Karpas-422 (cell line): ENCODE measurements at places on chromosomes 12 and 14.

- no peaks in the 10 kb centered on the region for H3K4me1 ChIP-seq
- H3K36me3 ChIP-seq: no peaks in the 10 kb centered on the region
- no peak overlapping the region for H3K4me3 ChIP-seq
- no peaks in the 10 kb centered on the region for H3K27me3 ChIP-seq
- no peak overlapping the region for H3K27ac ChIP-seq
Observed at GRCh38 chr14:92223025-92223424, 99.9 kb upstream of the SLC24A4 start.

DNA sequence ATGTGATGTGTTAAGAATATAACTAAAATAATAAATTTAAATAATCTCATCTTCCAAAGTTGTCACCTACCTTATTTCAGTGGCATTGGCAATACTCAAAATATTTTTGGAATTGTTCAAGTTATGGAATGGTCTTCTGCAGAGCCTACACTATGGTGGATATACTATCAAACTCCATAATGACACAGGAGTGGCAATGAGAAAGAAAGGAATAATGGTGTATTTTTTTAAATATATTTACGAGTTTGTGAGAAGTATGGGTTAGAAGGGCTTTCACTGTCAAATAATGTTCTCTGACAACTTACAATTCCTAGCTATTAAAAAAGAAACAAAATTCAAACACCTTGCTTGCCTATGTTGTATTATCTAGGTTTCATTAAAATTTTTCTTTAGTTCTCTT lies 38.1 kb downstream of the HEATR5A start:
- no peaks in the 10 kb centered on the region for H3K27me3 ChIP-seq
- H3K36me3 ChIP-seq: peaks cover 46% of the 10 kb centered on the region; the same call in 1 of the 2 replicates
- no peak overlapping the region for H3K27ac ChIP-seq
- no peak overlapping the region for H3K4me3 ChIP-seq
- H3K4me1 ChIP-seq: no peaks in the 10 kb centered on the region

DNA sequence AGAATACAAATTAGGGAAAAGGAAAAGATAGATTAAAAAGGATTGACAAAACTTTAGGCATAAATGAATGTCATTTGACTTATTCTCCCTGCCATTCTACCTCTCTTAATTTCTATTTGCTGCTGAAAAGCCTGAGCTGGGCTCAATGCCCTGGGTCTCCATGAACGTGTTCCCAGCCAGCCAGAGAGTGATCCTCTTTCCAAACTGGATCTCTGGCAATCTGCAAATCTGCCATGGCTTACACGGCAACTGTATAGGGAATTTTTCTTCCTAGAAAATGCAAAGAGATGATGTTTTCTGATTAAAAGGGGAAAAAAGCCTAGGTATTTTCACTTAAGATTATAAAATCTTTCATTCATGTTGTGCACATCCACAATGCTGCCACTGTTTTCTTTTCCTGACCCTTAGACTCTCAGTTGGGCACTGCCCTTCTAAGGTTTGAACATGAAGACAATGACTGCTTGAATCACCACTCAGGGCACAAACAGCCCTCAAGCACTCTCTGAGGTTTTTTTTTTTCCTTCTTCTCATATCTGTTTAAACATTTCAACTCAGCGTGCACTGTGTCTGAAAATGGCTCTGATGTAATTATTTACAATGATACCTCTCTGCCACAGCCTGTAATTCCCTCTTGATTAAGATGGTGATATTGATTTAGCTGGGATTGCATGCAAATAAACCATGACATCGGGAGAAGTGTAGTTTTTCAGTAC lies 60.3 kb downstream of the DACT1 start:
- H3K36me3 ChIP-seq: no peaks in the 10 kb centered on the region
- H3K4me1 ChIP-seq: no peaks in the 10 kb centered on the region
- no peak for DNase-seq
- no peak overlapping the region for H3K4me3 ChIP-seq
- H3K27me3 ChIP-seq: no peaks in the 10 kb centered on the region; the same call in 1 of the 2 replicates

- H3K4me1 ChIP-seq: peaks cover 53% of the 10 kb centered on the region
- no peak for DNase-seq
- no peaks in the 10 kb centered on the region for H3K36me3 ChIP-seq
- H3K27ac ChIP-seq: no peak overlapping the region
- no peak overlapping the region for H3K4me3 ChIP-seq
Observed at GRCh38 chr14:65170318-65170717, 68.0 kb upstream of the MAX start.

DNA sequence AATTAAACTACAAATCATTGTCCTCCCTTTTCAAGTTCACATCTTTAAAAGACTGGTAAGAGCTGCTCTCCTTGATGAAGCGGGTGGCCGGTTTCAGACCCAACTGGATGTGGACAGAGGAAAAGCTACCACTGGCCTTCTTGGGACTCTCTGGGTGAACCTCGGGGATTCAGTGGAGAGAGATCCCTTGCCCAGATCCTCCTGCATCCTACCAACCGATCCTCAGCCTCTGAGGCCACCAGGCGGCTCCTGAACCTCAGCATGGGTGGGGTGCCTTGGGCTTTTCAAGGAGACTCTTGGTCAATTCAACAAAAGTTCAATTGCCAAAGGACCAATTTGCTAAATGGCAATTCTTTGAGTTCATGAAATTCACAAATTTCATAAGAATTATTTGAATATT lies 84.5 kb downstream of the ZFP36L1 start:
- H3K4me1 ChIP-seq: no peaks in the 10 kb centered on the region
- no peak for DNase-seq
- H3K4me3 ChIP-seq: no peak overlapping the region
- H3K27me3 ChIP-seq: no peaks in the 10 kb centered on the region
- no peak overlapping the region for H3K27ac ChIP-seq
- no peaks in the 10 kb centered on the region for H3K36me3 ChIP-seq

DNA sequence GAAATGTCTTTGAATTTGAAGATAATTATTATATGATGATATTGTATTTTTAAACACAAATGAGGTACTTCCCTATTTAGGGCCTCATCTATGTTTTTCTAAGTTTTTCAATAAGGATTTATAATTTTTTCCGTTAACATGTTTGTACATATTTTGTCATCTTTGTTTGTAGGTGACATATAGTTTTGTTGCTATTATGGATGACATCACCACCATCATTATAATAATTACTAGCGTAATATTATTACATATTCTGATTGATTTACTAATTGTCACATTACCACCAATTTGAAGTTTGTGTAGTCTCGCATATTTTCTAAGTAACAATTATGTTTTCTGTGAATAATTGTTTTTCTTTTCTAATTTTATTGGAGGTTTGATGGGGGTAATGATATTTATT lies 147.2 kb upstream of the DAAM1 start:
- H3K4me3 ChIP-seq: no peak overlapping the region
- DNase-seq: no peak
- H3K27ac ChIP-seq: no peak overlapping the region
- H3K4me1 ChIP-seq: no peaks in the 10 kb centered on the region
- H3K36me3 ChIP-seq: no peaks in the 10 kb centered on the region

GRCh38 chr14:61132894-61133293 lies 148.2 kb downstream of the TMEM30B start:
- no peaks in the 10 kb centered on the region for H3K27me3 ChIP-seq
- DNase-seq: peak; percentile 74
- no peak overlapping the region for H3K4me3 ChIP-seq
- H3K4me1 ChIP-seq: peaks cover 20% of the 10 kb centered on the region
- no peak overlapping the region for H3K27ac ChIP-seq

- H3K4me1 ChIP-seq: no peaks in the 10 kb centered on the region
- H3K4me3 ChIP-seq: no peak overlapping the region
- DNase-seq: peak; percentile 4
- no peaks in the 10 kb centered on the region for H3K36me3 ChIP-seq
- H3K27me3 ChIP-seq: no peaks in the 10 kb centered on the region
Observed at GRCh38 chr12:131389054-131390013, 321.6 kb upstream of the SFSWAP start.

DNA sequence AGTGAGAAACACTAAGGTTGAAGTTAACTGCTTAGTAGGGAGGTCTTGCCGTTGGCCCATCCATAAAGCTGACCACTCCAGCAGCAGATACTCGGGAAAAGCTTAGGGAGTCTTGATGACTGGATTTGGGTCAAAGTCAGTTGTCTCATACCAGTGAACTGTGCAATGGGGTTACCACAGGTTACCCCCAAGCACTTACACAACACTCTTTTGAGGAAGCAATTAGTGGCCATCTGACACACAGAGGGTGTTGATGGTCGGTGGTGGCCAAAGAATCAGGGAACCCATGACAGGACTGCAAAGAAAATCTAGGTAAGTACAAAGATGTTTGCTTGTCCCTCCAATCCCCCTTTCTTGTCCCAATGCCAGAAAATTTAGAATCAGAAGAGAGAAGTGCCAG lies 410.2 kb downstream of the APAF1 start:
- no peaks in the 10 kb centered on the region for H3K36me3 ChIP-seq
- no peak overlapping the region for H3K27ac ChIP-seq

- H3K27me3 ChIP-seq: no peaks in the 10 kb centered on the region
- no peak for DNase-seq
- H3K36me3 ChIP-seq: no peaks in the 10 kb centered on the region
- peaks cover 13% of the 10 kb centered on the region for H3K4me1 ChIP-seq
Observed at GRCh38 chr14:50013198-50013918, 103.0 kb downstream of the VCPKMT start.

DNA sequence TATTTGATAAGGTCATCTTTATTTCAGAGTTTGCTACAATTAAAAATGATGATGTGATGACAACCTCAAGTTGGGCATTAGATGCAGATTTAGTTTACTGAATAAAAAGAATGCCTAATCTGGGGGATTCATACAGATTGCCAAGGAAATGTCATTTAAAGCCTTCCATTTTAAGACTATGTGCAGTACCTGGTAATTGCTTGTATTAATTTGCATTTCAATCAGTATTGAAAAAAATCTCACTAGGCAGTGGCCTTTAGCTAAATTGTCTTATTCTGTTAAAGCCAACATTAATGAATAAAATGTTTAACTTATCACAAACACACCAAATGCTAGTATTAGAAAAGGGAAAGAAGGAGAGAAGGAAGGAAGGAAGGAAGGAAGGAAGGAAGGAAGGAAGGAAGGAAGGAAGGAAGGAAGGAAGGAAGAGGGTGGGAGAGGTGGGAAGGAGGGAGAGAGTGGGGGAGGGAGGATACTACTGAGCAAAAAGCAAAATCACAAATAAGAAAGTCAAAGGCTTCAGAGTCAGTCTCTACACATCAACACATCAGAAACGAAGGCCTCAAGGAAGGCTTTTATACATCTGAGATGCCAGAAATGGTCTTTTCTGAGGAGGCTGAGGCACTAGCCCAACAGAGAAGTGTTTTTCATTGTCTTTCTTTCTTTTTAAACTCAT lies 271.1 kb upstream of the CLEC14A start:
- no peak overlapping the region for H3K27ac ChIP-seq
- H3K4me3 ChIP-seq: no peak overlapping the region
- no peaks in the 10 kb centered on the region for H3K27me3 ChIP-seq
- H3K4me1 ChIP-seq: no peaks in the 10 kb centered on the region
- H3K36me3 ChIP-seq: no peaks in the 10 kb centered on the region
- DNase-seq: no peak

GRCh38 chr14:82385048-82385447 lies 851.4 kb upstream of the SEL1L start:
- H3K36me3 ChIP-seq: no peaks in the 10 kb centered on the region
- no peaks in the 10 kb centered on the region for H3K27me3 ChIP-seq
- DNase-seq: no peak
- no peak overlapping the region for H3K27ac ChIP-seq
- H3K4me1 ChIP-seq: no peaks in the 10 kb centered on the region

DNA sequence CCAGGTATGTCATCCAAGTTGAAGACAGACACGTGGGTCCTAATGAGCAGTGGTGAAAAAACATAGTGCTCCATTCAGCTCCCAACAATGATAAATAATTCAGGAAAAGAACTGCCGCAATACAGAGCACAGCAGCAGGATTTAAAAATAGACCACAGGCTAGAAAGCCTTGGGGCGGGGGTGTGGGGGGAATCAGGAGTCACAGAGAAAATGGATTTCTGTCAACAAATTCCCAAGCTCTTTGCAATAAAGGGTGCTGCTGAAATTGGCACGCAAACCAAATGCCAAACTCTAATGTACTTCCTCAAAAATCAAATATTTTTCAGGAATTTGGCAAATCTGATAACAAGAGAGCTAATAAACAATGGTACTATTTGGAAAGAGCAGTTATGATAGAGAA lies 58.6 kb downstream of the R3HDM2 start:
- H3K27ac ChIP-seq: no peak overlapping the region
- no peaks in the 10 kb centered on the region for H3K27me3 ChIP-seq
- no peak overlapping the region for H3K4me3 ChIP-seq
- H3K4me1 ChIP-seq: peaks cover 20% of the 10 kb centered on the region
- DNase-seq: no peak

- DNase-seq: no peak
- no peaks in the 10 kb centered on the region for H3K36me3 ChIP-seq
- H3K4me1 ChIP-seq: no peaks in the 10 kb centered on the region
Observed at GRCh38 chr14:100861188-100861936, 35.4 kb downstream of the MEG3 start.

DNA sequence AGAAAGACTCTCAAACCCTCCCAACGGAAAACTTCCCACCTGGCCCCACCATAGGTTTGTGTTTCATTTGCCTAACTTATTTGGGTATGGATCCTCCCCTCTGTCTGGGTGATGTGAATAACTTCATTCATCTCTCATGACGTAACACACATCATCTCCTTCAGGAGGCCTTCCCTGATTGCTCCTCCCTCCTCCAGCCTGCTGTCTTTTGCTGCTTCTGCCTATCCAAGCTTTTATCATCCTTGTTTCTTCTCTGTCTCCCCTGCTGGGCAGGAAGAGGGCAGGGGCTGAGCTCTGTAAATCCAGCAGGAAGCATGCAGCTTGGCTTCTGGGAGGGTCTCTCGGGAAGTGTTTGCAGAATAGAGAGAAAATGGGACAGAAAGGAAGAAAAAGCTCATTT lies 766.0 kb upstream of the TBX3 start:
- no peaks in the 10 kb centered on the region for H3K27me3 ChIP-seq
- H3K4me3 ChIP-seq: no peak overlapping the region
- no peak overlapping the region for H3K27ac ChIP-seq
- no peak for DNase-seq

GRCh38 chr12:132485619-132486018 lies 4.3 kb upstream of the FBRSL1 start:
- H3K27me3 ChIP-seq: no peaks in the 10 kb centered on the region
- H3K36me3 ChIP-seq: no peaks in the 10 kb centered on the region
- H3K4me1 ChIP-seq: peaks cover 5% of the 10 kb centered on the region
- H3K4me3 ChIP-seq: no peak overlapping the region
- H3K27ac ChIP-seq: no peak overlapping the region
- no peak for DNase-seq

- no peak for DNase-seq
- H3K4me3 ChIP-seq: no peak overlapping the region
- H3K36me3 ChIP-seq: no peaks in the 10 kb centered on the region
- H3K27ac ChIP-seq: no peak overlapping the region
Observed at GRCh38 chr12:25970082-25970481, 11.6 kb downstream of the RASSF8 start.

DNA sequence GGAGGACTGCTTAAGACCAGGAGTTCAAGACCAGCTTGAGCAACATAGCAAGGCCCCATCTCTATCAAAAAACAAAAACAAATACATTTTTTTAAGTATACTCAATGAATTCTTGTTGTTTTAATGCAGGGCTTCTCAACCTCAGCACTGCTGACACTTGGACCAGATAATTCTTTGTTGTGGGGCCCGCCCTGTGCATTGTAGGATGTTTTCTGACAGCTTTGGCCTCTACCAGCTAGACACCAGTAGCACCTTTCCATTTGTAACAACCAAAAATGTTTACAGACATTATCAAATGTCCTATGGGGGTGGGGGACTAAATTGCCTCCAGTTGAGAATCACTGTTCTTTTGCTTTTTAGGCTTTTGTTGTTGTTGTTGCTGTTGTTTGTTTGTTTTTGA lies 128.1 kb upstream of the MDM1 start:
- no peak for DNase-seq
- H3K27ac ChIP-seq: no peak overlapping the region
- no peaks in the 10 kb centered on the region for H3K36me3 ChIP-seq
- H3K4me1 ChIP-seq: no peaks in the 10 kb centered on the region

- no peaks in the 10 kb centered on the region for H3K36me3 ChIP-seq
- no peaks in the 10 kb centered on the region for H3K27me3 ChIP-seq
- H3K4me1 ChIP-seq: no peaks in the 10 kb centered on the region
- no peak for DNase-seq
Observed at GRCh38 chr12:5489760-5490406, 58.0 kb downstream of the NTF3 start.
